ENCODE measurements at places on chromosomes 2 and 18.

DNA sequence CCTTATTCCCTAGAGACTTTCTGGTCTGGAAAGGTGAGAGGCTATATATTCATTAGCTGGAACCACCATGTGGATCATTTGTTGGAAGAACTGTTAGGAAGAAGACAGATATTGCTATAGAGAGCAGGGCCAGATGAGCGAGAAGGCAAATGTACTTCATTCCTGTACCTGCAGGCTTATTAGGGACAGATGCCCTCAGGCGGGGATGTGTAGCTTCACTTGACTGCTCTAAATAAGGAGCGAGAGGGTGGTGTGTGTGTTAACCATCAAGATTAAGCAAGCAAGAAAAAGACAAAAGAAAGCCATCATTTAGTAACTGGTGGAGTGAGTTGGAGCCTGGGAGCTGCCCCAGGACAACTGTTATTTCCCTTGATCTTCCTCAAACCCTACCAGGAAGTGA lies 36.4 kb downstream of the NEDD4L start:
- no peak for DNase-seq

DNA sequence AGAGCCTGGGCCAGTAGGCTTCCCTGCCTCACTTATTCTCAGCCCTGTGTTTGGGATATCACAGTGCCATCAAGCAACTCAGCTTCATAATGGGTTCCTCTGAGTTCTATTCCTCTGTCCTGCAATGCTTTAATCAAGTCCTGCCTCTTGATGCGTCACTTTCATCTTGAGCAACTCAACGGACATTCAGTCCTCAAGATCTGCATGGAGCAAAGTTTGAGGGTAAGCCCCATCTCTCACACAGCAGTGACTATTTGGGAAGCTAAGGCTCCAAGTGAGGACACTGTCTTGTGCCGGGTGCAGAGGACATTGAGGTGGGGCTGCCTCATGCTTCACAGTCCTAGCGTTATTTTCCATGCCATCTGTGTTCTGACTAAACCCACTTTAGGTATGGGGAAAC lies 50.9 kb upstream of the PLB1 start:
- no peak for DNase-seq

DNA sequence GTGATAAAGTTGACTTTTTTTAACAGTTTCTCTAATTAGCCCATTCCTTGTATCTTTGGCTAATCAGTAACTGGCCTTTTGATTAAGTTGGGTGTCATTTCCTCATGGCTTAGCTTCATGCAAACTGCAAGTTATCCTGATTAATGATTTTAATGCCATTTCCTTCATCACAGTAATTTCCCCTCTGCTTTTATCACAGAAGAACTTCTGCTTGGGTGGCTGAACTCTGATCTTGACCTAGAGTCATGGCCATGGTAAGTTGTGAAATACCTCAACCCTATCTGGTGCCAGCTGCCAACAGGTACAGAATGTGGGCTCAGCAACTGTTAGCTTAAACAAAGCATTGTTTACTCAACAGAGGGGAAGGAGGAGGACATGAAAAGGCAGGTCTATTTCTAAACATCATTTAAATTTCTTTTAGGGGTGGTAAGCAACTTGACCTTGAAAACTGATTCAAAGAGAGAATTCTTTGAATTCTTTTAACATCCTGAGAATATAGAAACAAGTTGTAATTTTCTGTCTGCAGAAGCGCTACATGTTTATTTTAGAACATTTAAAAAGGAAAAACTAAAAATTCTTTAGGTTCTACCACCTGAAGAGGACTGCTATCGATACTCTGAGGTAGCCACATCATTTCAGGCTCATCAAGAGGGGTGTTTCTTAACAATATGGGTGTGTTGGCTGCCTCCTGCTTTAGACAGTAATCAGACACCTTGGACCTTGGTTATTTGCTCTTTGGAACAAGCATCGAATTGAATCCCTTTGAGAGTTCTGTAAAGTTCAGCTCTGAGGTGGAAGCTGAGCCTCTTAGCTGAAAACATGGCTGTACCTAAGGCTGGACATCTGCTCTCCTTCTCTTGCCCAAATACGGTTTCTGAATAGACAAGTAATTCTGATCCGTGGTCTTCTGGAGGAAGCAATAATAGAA lies 39.7 kb downstream of the ANXA4 start:
- DNase-seq = no peak

- no peak for DNase-seq
Observed at GRCh38 chr2:122433123-122433754, 677.8 kb downstream of the TSN start.

GRCh38 chr2:236338495-236339184 lies 74.4 kb upstream of the ASB18 start:
- DNase-seq = no peak

DNA sequence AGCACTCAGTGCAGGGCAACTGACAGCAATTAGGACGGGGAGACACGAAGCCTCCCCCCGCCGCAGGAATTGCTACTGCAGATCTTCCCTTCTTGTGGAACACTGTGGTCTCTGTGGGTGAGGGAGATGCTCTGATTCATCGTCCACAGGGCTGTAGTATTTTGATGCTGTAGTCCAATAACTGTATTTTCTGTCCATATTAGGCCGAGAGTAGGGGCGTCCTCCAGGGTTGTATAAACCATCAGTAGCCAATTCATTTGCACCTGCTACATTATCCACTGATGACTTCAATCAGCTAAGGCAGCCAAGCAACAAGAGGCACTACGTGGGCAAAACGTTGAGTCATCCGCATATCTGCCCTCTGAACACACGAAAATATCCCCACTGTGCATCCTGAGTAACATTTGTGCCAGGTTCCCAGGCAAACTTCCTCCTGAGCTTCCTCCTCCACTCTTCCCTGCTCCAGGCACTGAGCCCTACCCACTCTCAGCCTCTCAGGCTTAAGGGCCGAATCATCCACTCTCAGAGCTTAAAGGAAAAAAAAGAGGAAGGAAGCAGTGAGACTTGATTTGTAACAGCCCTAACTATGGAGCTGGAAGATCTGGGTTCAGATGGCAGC lies 62.1 kb downstream of the LBH start:
- peak; percentile 84 for DNase-seq

- DNase-seq = no peak
Observed at GRCh38 chr18:62505669-62506494, 16.9 kb upstream of the ZCCHC2 start.

- DNase-seq = peak; percentile 25
Observed at GRCh38 chr2:178331474-178332432, 119.2 kb downstream of the PRKRA start.

GRCh38 chr2:6031200-6031867 lies 339.1 kb downstream of the SOX11 start:
- no peak for DNase-seq
